ENCODE measurements at places on chromosomes 2 and 18.

DNA sequence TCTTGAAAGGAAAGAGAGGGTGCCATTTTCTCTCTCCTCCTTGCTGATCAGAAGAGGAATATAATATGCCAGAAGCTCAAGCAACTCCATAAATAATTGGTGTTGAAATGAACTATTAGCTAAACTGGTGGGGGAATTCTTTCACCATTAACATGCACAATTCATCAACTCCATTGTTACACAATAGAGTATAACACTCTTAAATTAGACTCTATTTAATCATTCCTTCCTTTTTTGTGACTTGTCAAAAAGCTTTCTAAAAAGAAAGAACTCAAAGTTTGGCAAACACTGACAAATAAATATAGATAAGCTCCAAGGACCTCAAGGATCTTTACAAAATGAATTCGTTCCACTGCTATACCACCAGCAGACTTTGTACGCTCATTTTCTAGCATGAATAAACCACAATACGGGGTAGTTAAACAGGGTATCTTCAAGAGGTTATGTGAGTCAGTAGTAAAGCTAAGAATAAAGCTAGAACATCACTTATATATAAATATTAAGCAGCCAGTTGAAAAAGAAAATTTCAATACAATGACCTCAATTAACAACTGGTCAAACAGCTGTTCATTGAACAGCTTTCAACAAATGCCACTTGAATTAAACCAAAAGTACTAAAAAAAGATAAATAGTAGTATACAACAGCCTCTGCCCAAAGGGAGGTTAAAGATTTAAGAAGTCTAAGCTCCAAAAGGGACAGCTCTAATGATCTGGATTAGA lies 6.4 kb downstream of the TRAK2 start:
- no peak for DNase-seq

GRCh38 chr2:20583425-20583881 lies 67.4 kb downstream of the HS1BP3 start:
- DNase-seq = no peak

DNA sequence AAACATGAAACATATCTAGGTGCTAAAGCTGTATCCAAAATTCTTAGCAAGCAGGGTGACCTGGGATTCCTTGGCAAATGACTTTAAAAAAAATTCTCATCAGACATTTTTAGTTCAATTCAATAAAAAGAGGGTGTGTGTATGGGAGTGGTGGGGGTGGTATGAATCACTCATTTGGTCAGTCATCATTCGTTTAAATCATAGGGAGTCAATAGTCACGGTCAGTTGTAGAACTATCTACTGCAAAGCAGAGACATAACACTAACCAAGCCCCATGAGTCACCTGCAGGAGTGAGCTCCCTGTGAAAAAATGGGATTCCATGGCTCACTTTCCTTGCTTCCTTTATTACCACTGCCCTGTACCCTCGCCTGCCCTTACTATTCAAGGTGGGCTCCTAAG lies 380.6 kb upstream of the TCF4 start:
- DNase-seq = no peak

DNA sequence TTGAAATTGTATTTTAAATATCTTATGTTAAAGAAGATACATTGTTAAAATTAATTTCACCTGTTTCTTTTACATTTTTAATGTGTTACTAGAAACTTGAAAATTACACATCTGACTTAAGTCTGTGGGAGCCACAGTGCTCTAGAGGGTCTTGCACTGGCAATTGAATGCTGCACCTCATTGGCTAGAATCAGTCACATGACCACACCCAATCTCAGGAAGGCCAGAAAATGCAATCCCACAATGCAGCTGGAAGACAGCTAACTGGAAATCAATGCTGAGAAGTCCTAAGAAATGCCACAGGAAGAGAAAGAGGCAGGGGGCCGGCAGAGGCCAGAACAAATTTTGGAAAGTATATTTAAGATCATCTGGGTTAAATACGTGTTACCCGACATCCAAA lies 189.2 kb upstream of the POU3F3 start:
- DNase-seq = no peak

DNA sequence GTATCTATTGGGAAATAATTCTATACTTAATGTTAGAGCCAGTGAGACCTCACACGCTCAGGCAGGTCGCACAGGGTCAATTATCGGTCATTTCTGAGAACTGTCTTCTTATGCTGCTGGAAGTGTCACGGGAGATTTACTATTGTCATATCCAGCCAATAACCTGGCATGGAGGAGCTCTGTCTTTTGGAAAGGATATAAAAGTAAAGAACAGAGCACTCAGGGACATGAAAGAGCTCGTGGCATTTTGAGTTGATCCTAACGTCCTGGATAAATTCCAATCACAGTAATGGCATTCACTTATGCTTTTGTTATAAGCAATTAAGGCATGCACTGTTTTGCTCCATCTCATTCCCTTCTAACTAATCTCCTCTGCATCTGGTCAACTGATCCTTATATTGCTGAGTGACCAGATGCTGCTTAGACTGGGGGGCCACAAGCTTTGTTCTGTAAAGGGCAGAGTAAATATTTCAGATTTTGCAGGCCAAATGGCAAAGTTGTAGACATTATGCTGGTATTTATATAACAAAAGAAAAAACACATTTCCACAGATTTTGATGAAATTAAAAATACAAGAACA lies 453.5 kb upstream of the SMIM21 start:
- no peak for DNase-seq

DNA sequence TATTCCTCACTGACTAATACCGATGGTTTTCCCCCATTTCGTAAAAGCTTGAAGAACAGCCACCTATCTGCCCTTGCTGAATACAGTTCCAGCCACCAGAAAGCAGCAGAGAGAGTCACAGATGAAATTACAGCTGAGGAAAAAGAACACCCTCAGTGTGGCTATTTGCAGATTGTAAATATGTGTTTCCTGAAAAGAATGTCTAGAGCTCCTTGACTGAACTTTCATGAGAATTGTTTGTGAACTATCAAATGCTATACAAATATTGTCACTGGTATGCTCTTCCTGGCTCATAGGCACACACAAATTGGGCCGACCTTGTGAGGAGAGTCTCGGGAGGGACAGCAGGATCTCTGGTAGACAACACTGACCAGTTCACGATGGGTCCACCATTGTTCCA lies 58.1 kb upstream of the TTC39C start:
- no peak for DNase-seq

DNA sequence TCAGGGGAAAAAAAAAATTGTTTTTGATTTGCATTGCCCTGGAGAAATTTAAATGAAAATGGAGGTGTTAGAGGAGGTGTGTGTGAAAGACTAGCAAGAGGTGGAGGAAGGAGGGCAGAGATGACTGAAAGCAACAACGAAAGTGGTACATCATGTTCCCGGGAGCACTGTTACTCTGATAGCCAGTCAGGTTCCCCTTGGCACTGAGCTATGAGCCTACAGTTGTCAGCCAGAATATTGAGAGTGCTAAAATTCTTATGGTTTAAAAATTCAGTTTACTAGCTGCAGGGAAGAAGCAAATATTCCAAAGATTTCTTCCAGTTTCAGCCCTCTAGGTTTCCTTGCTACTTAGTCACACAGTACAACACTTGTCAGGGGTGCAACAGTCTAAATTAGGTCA lies 366.7 kb upstream of the DLGAP1 start:
- no peak for DNase-seq

DNA sequence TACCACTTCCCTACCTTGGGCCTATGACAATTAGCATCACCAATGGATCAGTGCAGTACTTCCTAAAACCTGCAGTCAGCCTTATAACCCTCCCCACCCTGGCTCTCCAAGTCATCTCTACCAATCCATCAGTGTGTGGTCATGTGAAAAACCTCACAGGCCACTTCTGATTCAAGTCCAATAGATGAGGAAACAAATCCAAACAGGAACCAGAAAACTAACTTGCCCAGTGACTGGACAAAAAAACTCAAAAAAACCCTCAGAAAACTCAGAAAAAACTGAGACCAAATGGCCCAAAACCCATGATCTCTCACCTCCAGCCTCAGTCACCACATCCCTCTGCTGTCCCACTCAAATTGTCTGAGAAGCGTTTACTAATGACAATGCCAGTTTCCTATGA lies 43.3 kb downstream of the TGFA start:
- no peak for DNase-seq

DNA sequence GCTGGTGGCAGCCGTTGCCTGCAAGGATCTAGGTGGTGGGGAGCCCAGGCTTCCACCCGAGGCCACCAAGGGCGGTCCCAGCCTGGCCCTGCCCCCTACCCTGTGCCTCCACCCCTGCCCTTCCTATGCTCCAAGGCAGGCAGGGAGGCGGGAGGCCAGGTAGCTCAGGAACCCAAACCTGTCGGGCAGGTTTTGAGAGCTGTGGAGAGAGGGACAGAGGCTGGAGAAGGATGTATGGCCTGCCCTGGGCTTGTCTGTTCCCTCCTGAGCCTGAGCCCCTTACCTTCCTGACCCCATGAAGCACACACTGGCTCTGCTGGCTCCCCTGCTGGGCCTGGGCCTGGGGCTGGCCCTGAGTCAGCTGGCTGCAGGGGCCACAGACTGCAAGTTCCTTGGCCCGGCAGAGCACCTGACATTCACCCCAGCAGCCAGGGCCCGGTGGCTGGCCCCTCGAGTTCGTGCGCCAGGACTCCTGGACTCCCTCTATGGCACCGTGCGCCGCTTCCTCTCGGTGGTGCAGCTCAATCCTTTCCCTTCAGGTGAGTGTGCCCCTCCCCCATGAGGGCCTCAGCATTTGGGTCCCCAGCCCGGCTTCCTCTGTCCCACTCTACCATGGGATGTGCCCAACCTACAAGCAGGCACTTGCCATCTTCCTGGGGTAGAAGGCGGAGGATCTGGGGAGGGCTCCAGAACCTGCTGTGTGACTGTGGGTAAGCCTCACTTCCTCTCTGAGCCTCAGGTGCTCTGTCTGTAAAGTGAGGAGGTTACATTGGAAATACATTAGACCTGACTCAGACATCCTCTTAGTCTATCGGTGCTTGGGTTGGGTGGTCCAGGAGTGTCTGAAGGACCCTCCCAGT lies at the start of gene PROM2:
Gene PROM2 (plus strand): TSS at position 159 of the 860 bp plus-strand sequence. CDS start 137 bp downstream, at position 296.
- DNase-seq = no peak

GRCh38 chr18:44507729-44508325 lies 172.9 kb upstream of the SETBP1 start:
- no peak for DNase-seq

GRCh38 chr2:235701206-235701981 lies 207.6 kb downstream of the AGAP1 start:
- no peak for DNase-seq

- DNase-seq = no peak
Measured at GRCh38 chr2:9001229-9001628, 2.3 kb downstream of the MBOAT2 start.

GRCh38 chr2:28407976-28408690 lies 15.5 kb downstream of the FOSL2 start:
- DNase-seq = no peak

Measured in activated naive CD4-positive, alpha-beta T cell (primary cell).